ENCODE measurements at places on chromosomes 5 and 9.
A peak's percentile ranks its signal among the peaks of the same experiment; 100 is the strongest.

DNA sequence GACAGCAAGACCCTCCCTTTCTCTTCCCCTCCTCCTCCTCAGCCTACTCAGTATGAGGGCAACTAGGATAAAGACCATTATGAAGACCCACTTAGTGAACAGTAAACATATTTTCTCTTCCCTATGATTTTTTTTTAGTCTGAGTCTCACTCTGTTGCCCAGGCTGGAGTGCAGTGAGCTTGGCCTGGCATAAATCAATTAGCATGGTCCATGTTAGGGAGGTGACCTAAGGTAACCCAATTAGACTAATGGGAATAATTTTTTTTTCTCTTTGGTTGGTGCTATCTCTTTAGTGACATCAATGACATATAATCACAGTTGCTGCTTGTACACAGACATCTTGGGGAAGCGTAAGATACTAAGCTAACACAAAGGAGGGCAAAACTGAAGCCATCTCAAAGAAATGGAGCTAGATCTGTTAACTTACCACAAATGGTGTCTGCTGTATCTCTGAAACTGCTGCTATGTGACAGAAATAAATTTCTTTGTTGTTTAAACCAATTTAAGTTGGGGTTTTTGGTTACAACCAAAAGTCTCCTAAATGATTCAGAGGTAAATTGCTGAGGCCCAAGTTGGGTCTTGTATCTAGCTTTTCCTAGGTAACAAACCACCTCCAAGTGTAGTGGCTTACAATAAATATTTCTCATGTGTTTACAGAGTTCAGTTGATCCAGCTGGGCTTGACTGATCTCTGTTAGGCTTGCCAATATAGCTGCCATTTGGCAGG, 13.3 kb downstream of the PKD2L2 start:
- DNase-seq, result no peak

DNA sequence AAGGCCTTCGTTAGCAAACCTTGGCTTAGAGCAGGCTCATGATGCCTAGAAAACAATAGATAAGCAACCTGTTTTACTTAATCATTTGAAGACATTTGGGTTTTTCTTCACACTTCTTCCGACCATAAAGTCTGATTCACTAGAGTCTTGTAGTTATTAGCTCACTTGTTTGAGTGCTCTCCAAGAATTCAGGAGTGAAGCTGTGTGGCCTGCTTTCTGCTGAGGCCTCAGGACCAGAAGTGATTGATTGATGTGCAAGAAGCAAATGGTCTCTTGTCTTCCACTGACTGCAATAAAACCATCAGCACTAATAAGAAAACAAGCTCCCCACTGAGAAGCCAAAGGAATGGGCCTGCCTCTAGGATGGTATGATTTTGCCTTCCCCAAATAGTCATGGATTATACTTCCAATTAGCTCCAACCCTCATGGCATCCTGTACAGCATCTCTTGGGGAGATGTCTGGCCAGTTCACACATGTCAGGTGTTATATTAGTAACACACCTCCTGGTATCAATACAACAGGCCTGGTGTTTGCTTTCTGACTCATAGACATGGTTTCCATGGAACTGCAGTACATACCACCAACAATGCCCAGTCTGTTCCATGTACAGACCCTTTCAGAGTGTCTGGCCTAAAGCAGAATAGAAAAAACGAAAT, 317.6 kb downstream of the CWC27 start:
- no peak for DNase-seq

DNA sequence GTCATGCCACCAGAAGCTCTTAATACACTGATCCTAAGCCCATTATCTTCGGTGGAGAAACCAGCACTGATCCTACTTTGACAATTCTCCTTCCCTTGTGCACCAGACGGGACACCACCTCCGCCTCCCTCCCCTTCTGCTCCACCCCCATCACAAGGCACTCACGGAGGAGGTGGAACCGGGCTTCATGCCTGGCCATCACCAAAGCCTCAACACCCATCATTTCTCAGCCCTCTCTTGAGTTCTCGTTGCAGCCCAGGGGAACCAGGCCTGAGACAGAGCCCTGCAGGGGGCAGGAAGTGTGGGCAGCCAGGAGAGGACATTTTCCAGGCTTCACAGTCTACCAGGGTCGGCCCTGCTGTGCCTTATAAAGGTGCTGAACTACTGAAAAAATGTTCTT, 160.5 kb downstream of the GOLPH3 start:
- no peak for DNase-seq

DNA sequence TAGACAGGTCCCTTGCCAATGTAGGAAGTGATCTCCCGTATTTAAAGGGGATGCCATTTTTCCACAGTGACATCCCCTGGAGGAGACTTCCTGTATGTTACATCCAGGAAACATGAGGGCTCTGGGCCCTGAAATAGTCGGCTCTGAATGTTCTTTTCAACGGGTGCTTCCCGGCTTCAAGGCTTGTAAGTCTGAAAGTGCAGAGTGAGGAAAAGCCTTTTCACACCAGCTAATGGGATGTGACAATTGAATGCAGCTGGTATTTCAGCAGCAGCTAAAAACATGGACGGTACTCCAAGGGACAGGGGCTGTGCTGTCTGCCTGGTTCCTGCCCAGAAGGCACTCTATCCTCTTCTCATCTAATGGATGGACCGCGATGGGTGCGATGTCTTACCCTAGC, 1.4 kb downstream of the IL9 start:
- DNase-seq, result no peak

- DNase-seq, result no peak
Measured at GRCh38 chr9:37148181-37148580, 27.8 kb downstream of the ZCCHC7 start.

DNA sequence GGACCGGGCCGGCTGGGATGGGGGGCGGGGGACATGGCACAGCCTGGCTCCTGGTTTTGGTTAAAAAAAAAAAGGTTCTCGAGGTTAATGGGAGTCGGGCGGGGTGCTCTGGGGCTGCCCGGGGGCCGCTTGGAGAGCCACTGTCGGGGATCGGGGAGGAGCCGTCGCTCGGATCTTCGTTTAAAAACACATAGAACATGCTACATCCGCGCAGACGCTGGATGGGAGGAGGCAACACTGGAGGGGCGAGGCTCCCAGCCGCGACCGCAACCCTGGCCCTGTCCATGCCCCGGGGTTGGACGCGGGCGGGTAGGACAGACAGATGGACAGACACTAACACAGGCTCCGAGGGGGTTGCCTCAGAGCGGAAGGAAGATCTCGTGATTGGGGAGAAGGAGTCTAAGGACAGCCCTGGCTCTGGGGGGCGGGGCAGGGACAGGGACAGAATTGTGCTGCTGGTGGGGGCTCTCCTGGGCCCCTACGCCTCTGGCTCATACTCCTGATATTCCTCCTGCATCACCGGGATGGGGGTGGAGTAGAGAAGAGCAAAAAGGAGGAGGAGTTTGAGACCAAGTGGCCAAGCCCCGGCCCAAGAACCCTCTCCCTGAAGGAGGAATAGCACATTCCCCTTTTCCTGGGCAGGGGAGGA, 9.9 kb downstream of the SNCB start:
- DNase-seq, result no peak

- no peak for DNase-seq
Measured at GRCh38 chr5:118723021-118723338, 265.4 kb downstream of the DTWD2 start.

- no peak for DNase-seq
Measured at GRCh38 chr9:18398038-18398437, 75.9 kb upstream of the ADAMTSL1 start.

DNA sequence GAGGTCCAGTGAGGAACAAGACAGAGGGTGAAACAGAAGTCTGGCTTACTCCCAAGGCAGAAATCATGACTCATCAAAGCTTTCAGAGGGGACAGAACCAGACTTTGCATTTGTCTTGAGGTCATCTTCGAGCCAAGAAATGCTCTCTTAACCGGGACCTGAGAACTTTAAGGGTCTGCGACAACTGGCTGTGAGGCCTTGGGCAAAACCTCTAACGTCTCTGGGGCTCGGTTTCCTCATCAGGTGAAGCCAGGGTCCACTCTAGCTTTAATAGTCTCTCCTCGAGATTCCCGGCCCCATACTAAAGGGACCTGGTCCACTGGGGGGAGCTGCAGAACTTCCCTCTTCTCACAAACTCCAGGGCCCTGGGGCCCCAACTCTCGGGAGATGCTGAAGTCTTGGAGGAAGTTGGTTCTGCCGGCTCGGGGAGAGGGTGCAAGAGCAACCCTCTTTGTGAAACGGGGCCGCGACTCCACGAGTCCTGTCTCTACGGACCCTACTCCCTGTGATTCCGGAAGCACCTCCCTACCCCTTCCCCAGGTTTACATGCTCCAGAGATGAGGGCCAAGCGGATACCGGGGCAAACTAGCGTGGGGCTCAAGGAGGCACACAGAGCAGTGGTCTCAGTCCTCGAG, 2.6 kb downstream of the GLIS3 start:
- DNase-seq, result peak; percentile 42

- no peak for DNase-seq
Measured at GRCh38 chr9:16571127-16571802, 299.2 kb downstream of the BNC2 start.
